ENCODE measurements at places on chromosomes 4 and X. TPM values are rescaled to one million over a fixed set of nuclear protein-coding genes. Genes with fewer than 3 reads are reported as not detected.
A peak's percentile ranks its signal among the peaks of the same experiment; 100 is the strongest.

DNA sequence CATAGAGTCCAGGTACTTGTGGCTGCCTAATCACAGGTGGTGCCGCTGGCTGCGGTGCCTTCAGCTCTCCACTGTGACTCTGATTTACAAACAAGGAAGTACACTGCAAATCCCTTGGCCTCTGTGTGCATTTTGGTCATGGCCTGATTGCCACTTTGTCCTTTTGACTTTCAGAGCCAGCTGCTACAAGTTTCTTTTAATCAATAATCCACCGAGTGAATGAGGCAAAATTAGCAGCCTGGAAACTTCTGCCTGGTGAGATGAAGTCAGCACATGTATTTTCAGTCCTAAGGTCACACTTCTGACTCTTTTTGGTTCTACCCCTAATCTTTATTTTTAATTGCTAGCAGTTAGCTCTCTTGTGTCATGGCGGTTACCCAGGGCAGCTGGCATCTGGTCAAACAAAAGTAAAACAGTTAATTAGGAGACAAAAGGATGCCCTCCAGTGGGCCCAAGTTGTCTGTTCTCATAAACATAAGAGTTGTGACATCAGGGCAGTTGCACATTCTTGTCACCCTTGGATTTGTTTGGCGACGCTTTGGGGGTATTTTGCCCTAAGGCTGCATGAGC lies 62.3 kb upstream of the LNX1 start:
- DNase-seq = peak; percentile 2

The CXCL11 gene
- 0.07 TPM for total RNA-seq

DNA sequence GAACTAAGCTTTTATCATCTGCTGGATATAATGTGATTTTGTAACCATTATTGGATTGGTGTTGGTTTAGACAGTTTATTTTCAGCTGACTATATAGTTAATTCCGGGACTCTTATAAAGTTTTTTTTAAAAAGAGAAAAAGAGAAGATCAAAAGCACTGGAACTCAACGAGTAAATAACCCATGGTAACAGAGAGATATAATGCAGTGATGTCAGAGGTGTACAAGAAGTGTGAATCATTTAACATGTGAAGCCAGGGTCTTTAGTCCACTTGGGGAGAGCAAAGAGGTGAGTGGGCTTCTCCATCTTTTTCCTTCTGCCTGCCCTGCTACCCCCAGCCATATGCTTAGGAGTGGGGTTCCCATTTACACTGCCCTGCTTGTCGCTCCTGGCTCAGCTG lies 3.2 kb downstream of the TMEM165 start:
- no peak for DNase-seq

The SLC9B1 gene
- total RNA-seq = 0.21 TPM

The SPATA4 gene
- 0.34 TPM for total RNA-seq

DNA sequence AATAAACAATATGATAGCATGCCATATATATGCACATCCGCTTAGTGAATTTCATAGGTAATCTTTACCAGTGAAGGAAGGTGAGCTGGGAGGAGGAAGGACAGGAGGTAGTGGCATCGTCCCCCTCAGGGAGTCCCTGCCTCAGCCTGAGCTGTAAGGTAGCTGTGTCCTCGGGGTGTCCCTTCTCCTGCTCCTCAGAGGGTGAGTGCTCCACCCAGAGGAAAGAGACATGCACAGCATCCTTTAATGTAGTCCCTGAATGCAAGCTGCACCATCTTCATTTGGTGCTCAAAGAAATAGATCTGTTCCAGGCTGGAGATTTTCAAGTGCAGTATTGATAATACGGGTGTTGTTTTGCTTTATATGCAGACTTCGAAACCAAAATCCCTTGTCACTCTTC lies 330.4 kb upstream of the SFRP2 start:
- DNase-seq = no peak

DNA sequence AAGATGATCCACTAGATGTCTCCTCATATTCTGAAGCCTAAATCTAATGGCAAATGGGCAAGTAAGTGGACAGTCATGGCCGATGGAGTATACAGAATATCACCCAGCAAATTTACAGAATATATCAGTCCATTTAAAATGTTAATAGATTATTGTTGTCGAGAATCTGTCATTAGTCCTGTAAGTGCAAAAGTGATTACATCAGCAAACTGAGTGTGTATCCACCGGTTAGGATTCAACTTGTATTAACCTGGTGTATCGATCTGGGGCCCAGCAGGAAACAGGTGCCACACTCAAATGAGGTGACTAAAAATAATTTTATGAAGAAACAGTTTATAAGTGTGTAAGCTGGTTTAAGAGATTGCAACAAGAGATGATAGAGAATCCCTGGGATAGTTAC lies 367.9 kb upstream of the FAM47C start:
- DNase-seq = no peak

The BEND2 gene
- not detected for total RNA-seq

- DNase-seq = no peak
Observed at GRCh38 chr4:3250438-3250955, 1.5 kb downstream of the MSANTD1 start.

The ITGB1BP2 gene
- 1.1 TPM for total RNA-seq

DNA sequence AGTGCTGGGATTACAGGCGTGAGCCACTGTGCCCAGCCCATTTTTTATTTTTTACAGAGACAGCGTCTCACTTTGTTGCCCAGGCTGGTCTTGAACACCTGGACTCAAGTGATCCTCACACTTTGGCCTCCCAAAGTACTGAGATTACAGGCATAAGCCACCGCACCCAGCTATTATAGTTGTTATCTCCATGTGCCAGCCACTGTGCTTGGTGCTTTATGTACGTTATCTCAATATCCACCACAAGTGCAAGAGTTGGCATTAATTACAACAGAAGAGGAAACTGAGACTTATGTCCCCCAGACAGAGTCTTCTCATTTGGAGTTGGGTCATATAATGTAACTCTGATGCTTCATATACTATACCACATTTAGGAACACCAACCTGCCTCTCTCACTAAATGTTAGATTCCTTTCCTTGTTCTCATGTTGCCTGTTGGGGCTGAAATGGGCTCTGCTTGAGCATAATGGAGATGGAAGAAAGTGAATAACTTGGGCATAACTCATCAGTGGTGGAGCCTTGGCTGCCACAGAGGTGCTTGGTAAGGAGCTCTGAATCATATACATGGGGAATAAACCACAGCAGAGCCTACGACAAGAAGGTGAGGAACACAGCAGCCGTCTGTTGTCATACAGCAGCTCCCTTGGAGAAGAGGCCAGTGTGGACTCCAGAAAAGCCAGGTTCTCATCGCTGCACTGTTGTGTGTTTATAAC lies 84.3 kb downstream of the SPRY1 start:
- peak; percentile 82 for DNase-seq

The ADAD1 gene
- total RNA-seq = not detected

The LNX1 gene
- total RNA-seq = 6.9 TPM
